Keratinocyte (primary cell): ENCODE measurements at places on chromosomes 6 and 20. TPM values are rescaled to one million over a fixed set of nuclear protein-coding genes. Genes with fewer than 3 reads are reported as not detected.

GRCh38 chr6:127471379-127472255 is 12.4 kb upstream of the KIAA0408 start:
- no peaks in the 10 kb centered on the region for H3K4me1 ChIP-seq
- H3K36me3 ChIP-seq: no peaks in the 10 kb centered on the region
- no peak overlapping the region for H3K4me3 ChIP-seq
- H3K27me3 ChIP-seq: peaks cover 6% of the 10 kb centered on the region

DNA sequence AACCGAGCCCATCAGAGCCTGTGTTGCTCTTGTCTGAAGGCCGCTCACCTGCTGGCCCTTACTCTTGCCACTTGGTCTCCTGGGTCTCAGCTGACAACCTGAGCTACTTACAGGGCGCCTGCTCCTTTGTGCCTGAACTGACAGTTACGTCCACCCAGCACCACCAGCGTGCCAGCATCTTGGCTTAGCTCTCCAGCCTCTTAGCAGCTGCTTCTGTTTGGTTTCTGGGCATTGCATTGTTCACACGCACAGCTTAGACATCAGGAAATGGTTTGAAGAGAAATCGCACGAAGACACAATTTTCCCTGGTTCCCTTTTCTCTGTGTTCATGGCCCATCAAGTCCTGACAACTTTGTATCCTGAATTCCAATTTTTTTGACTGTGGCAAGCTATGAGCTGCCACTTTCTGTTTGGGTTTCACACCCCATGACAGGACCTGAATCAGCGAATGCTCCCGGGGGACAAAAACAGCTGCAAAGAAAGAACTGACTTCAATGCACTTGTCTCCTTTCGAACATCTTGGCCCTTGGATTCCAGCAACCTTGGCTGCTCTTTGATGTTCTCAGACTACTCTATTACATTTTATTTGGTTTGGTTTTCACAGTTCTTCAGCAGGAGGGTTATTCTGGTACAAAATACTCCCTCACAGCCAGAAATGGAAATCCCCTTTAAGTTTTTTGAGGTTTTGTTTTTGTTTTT is 45.2 kb upstream of the LY86 start:
- H3K36me3 ChIP-seq: no peaks in the 10 kb centered on the region
- peaks cover 23% of the 10 kb centered on the region for H3K27me3 ChIP-seq
- H3K4me1 ChIP-seq: no peaks in the 10 kb centered on the region
- no peak overlapping the region for H3K27ac ChIP-seq

Gene LAMA2
- polyA plus RNA-seq: 0.52 to 1.4 TPM (median 1.2 TPM) in 3 replicates

GRCh38 chr6:14088600-14089192 is 28.9 kb upstream of the CD83 start:
- H3K4me1 ChIP-seq: peaks cover 22% of the 10 kb centered on the region
- no peak overlapping the region for H3K4me3 ChIP-seq
- no peaks in the 10 kb centered on the region for H3K27me3 ChIP-seq
- H3K27ac ChIP-seq: no peak overlapping the region
- H3K36me3 ChIP-seq: no peaks in the 10 kb centered on the region

Gene MRAP2
- 2.4 to 4.1 TPM (median 3.0 TPM) in 3 replicates for polyA plus RNA-seq

DNA sequence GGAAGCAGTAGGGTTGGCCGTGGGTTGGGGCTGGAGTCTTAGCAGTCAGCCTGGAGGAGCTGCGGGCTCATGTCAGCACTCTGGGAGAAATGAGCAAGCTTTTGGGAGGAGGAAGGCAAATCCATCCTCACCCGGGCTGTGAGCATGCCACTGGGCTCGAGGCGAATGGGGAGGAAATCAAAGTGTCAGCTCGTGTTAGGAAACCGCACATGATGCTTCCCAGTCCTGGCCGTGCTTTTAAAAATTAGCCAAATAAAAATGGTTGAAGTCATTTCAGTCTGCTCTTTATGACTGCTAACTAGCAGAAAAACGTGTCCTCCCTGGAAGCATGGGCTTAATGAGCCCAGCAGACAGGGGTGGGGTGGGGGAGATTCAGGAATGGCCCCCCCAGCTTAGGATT is 98.1 kb downstream of the NFATC2 start:
- no peak overlapping the region for H3K27ac ChIP-seq
- H3K4me1 ChIP-seq: peaks cover 14% of the 10 kb centered on the region
- peaks cover 5% of the 10 kb centered on the region for H3K27me3 ChIP-seq

Gene MICAL1
- polyA plus RNA-seq: 25.6 to 37.6 TPM (median 29.8 TPM) in 3 replicates

GRCh38 chr6:110295451-110296165 is 62.5 kb downstream of the METTL24 start:
- no peaks in the 10 kb centered on the region for H3K4me1 ChIP-seq
- no peak for DNase-seq
- H3K4me3 ChIP-seq: no peak overlapping the region
- no peaks in the 10 kb centered on the region for H3K36me3 ChIP-seq

Gene IP6K3
- polyA plus RNA-seq: 0.05 TPM in 1 of 3 replicates, not detected in the others

DNA sequence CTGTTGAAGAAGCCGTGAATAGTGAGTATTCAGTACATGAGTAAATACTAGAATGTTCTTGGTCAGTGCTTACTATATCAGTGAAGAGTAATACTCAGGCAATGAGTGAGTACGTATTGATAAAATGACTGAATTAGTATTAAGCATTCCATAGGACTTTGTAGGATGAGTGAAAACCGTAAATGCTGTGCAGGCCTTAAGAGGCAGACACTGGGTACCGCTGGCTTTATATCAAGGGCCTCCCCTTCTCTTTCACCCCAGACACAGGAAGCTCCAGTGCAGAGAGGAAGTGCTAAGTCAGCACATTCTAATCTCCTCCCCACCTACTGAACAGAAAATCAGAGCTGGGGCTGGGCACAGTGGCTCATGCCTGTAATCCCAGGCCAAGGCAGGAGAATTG is 24.2 kb downstream of the POFUT1 start:
- no peak for DNase-seq
- no peak overlapping the region for H3K4me3 ChIP-seq
- H3K27me3 ChIP-seq: no peaks in the 10 kb centered on the region

Gene SLC22A1
- 0.36 to 0.79 TPM (median 0.76 TPM) in 3 replicates for polyA plus RNA-seq

DNA sequence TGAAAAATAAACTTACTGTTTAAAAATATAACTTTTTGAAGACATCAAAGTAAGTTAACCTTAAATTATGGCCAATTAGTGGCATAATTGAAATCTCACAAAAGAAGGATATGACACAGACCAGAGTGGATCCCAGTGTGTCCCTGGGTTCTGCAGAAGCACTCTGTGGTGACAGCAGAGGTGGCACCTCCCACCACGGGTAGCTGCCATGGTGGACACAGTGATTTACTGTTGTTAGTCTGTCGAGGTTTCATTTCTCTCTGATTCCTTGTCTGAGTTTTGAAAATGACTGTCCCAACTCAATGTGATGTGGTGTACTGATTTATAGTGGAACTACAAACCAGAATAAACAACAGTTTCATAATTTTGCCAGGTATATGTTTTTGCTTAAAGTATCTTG is 76.5 kb downstream of the TULP4 start:
- no peaks in the 10 kb centered on the region for H3K27me3 ChIP-seq
- H3K4me1 ChIP-seq: no peaks in the 10 kb centered on the region
- no peak overlapping the region for H3K27ac ChIP-seq
- no peak for DNase-seq

Gene TAF8
- 13.2 to 19.8 TPM (median 15.9 TPM) in 3 replicates for polyA plus RNA-seq
